ENCODE measurements at places on chromosomes 5 and 9.
A peak's percentile ranks its signal among the peaks of the same experiment; 100 is the strongest.

GRCh38 chr9:70492319-70492777 is 77.9 kb upstream of the KLF9 start:
- no peak for DNase-seq

DNA sequence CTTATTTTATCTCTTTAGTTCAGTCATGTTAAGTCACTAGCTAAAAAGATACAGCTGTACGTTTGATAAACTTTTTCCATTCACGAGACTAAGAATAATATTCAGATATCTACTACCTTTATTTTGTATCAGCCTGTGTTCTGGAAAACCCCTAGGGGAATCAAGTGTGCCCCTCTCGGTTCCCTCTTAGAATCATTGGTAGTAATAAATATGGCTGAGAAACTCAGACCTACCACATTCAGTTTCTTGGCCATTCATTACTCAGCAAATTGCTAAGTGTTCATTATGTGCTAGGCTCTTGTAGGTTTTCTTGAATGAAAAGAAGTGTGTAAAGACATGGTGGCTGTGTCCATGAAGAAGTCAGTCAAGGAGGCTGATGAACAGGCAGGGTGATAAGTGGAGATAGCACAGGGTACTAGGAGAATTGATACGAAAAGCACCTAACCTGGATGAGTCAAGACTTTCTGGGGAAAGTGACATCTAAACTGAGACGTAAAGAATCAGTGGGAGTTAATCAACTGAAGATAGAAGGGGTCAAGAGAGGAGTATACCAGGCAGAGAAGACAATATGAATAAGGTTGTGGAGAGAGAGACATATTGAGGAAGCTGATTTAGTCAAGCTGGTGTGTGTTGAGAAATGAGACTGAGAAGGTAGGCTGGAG is 86.2 kb downstream of the CSNK1G3 start:
- no peak for DNase-seq

GRCh38 chr5:21693591-21693990 is 1159.6 kb downstream of the CDH12 start:
- DNase-seq, result no peak

DNA sequence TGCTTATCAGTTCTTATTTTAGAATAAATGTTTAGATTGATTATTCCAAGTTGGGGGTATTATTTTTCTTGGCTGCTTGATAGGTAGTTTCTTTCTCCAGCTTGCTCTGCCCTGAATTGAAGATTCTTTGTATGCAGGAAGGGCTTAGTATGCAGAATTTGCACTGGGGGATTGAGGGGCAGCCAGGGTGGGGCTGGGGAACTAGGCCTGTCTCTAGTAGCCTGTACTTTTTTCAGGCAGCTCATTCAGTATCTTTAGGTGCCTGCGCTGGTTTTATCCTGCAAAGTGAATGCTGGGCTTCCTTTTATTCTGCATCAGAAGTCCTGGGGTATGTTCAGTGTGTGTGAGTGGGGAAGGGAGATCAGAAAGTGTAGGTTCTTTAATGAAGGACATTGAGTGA is 228.3 kb upstream of the ELL2 start:
- DNase-seq, result no peak

GRCh38 chr5:68762201-68762600 is 331.6 kb upstream of the SLC30A5 start:
- no peak for DNase-seq

DNA sequence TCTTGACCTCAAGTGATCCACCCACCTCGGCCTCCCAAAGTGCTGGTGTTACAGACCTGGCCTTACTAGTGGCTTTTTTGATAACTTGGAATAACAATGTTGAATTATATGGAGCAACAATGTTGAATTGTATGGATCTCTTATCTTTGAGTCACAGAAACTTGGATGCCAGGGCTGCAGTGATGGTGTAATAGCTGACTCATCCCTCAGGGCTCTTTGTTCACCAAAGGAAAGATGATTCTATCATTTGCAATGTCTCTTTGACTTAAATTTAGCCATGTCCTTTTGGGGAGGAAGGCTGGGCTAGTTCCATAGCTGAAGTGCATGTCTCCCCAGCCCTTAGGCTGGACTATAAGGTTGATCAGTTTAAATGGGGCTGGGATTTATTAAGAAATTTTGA is 172.3 kb downstream of the PDZD2 start:
- peak; percentile 59 for DNase-seq

- DNase-seq, result no peak
These were observed 4.6 kb upstream of the GLE1 start for GRCh38 chr9:128499920-128500319.

GRCh38 chr5:35001842-35002241 is 45.9 kb downstream of the AGXT2 start:
- no peak for DNase-seq

- DNase-seq, result no peak
These were observed 609.1 kb upstream of the DMAC1 start for GRCh38 chr9:8408575-8409190.

DNA sequence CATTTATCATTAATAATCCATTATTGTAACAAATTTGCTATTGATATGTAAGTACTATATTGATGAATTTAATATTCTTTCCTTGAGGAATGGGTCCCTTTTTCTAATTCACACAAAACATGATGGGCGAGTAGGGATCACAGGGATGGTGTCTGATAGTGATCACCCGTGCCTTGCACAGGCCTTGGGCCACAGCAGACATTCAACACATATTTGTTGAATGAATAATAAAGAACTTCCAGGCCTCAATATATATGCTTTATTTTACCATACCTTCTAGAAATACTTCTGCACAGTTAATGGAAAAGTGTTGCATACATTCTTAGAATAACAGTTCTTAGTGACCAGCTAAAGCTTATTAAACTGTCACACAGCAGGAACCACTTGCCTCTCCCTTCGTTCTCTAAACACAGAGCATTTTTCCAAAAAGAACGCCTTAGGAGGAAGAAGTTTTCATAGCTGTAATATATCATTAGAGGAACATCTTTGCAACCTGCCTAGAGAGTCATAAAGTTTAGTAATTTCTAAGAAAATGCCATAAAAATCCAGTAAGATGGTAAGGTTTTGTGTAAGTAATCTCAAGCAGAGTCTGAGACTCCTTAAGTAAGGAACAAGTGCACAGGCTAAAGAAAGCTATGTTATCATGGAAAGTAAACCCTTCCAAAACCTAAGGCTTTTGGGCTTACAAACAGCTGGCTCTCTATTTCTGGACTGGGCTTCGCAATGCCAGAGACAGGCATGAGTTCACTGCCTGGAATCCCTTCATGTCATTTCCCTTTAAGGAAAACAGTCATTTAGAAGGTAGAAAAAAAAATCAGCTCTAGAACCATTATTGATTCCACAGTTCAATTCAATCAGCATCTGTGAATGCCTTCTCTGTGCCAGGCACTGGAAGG is 17.7 kb downstream of the TTLL11 start:
- no peak for DNase-seq

GRCh38 chr9:109972026-109972882 is 192.3 kb downstream of the PALM2AKAP2 start:
- no peak for DNase-seq

GRCh38 chr5:108196276-108196675 is 185.6 kb downstream of the FBXL17 start:
- DNase-seq, result no peak

- peak; percentile 74 for DNase-seq
These were observed 31.5 kb upstream of the ZFAND5 start for GRCh38 chr9:72396247-72397091.

DNA sequence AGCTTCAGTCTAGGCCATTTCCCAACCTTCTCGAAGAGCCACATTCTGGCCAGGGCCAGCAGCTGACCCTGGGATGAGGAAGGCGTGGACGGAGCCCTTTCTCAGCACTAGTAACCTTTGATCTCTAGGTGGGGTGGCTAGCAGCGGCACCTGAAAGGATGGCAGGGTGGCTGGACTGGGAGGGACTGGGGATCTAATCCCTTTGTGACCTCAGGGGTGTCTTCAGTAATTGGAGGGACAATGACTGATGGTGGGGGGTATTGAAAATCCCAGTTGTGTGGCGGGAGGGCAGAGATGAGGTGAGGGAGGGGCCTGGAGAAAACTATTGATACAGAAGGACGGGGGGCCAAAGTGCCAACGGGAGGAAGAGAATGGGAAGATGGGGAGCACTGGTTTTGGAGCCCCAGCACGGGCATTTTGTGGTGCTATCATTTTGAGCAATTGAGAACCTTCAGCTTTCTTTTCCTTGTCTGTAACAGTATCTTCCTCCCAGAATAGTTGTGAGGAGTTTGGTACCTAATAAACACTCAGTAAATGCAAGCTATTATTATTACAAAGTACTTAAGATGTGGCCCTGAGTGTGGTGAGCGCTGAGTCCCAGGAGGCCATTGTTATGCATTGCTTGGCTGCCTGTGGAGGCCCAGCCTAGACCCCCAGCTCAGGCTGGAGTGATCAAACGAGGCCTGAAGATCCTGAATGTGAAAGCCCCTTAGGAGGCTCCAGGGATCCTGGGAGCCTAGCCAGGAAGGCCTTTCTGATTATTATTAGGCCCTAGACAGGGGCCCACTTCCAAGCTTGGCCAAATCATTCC is 37.3 kb upstream of the UBE2D2 start:
- no peak for DNase-seq

- DNase-seq, result no peak
These were observed 25.2 kb upstream of the BASP1 start for GRCh38 chr5:17192191-17192590.

- no peak for DNase-seq
These were observed 104.8 kb upstream of the CLINT1 start for GRCh38 chr5:157963761-157964160.

DNA sequence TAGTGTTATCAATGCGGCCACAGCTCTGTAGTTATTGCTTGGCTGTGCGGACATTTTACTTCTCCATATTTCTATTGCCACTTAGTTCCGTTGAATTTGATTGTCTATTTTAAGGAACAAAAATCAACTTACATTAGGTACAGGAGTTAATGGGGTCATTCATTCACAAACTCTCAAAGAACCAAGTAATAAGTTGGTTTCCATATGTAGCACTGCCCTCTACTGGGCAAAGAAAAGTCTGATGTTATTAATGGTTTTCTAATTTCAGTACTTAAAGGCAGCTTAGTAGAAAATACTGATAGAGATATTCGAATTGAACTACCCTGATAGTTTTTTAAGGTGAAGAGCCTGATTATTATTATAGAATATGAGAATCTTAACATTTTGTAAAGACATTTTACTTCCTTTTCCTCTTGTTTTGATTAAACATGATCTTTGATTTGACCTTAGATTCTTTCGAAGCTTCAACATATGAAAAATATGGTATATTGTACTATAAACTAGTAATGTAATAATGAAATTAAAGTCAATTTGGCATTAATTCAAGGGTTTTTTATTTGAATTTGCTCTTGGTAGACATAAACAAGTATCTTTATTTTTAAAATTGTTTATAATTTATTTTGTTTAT is 119.5 kb upstream of the CTNND2 start:
- DNase-seq, result no peak

DNA sequence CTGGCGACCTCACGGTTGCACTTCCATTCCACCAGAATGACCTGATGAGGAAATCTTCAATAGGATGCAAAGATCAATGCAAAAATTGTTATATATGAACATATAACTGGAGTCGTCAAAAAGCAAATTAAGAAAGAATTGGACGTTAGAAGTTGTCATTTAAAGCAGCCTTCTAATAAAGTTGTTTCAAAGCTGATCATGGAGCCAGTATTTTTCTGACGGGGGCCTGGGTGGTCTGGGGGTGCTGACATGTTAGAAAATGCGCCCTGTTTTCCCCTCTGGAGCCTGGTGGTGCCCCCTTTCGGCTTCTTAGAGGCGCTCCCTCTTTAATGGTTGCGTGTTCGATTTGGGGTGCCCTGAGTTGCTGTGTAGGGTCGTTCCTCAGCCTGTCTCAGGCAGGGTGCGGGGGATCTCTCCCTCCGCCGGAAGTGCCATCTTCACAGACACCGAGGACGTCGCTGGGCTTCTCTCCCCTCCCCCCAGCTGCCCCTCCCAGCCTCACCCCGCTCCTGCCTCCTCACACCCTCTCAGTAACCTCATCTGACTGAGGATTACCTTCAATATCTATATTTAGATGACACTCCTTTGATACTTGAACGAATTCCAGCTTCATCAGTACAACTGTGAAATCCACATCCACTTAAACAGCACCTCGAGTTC is 18.3 kb downstream of the PTGES2 start:
- no peak for DNase-seq

DNA sequence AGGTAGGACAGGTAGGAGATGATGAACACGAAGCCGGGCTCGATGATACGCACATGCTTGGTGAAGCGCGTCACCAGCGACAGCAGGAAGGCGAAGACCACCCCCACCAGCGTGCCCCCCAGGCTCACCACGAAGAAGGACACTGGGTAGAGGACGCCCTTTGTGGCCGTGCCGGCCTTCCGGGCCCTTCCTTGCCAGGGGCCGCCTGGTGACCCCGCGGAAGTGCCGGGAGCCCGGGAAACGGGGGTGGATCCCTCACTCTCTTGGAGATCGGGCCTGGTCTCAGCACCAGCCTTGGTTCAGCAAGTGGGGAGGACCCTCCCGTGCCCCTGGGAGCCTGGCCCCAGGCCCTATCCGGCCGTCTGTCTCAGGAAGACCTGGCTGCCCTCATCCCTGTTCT is 39.7 kb downstream of the SLC9A3 start:
- no peak for DNase-seq

- DNase-seq, result no peak
These were observed 1.7 kb upstream of the GNG10 start for GRCh38 chr9:111659691-111660090.

DNA sequence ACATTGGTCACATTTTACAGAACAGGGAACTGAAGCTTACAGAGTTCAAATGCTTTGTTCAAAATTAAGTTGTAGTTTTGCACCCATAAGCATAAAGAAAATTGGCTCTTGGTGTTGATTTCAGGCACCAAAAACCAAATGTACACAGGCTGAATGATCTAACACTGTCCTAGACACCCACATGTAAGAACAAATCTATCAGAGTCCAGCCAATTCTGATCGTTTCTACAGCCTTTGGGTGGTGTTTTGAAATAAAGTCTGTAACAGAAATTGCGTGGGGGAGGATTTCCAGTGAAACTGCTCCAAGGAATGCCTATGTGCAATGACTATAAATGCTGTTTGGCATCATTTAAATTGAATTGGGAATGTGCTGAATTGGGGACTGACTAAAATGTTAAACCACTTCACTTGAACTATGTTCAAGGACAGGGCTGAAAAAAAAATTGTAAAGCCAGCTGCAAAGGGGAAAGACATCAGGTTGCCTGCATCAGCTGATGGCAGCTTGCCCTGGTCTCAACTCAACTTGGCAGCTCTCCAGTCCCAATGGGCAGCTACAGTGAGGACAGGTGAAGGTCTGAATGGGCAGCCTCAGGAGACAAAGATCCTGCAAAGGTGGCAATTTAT is 92.2 kb upstream of the TRPC7 start:
- no peak for DNase-seq

DNA sequence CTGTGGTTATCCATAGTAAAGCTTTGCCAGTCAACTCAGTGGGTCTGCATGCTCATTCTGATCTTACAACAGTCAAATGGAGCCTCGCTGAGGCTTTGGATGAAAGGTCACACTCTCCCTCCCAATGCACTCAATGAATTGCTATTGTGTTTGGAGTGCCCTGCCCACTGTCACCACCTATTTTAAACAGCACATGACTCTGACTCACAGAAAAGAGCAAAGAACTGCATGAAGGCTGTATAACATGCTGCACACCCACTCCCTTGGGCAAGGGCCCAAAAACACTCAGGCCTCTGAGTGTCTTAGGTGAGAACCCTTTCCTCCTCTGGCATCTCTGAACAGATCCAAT is 118.7 kb upstream of the CCDC112 start:
- DNase-seq, result no peak

GRCh38 chr9:120850315-120850714 is 7.6 kb upstream of the PSMD5 start:
- no peak for DNase-seq
